ENCODE measurements at places on chromosomes 7 and 10.

GRCh38 chr10:113019096-113019495 is 69.0 kb downstream of the TCF7L2 start:
- no peak for DNase-seq

GRCh38 chr10:71998840-71999194 is 34.6 kb downstream of the CHST3 start:
- no peak for DNase-seq

DNA sequence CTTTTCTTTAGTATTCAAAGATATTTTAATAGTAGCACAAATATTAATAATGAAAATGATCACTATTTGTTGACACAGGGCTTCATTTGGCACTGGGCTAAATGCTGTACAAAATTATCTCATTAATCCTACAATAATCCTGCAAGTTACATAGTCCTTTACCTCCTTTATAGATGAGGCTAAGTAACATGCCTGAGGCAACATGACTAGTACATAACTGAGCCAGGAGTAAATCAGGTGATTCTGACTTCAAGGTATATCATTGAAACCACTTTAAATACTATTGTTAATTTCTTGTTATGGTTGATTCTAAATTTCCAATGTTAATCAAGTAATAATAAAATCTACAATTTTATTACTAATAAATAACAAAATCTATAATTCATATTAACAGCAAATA is 39.8 kb downstream of the SEM1 start:
- no peak for DNase-seq

DNA sequence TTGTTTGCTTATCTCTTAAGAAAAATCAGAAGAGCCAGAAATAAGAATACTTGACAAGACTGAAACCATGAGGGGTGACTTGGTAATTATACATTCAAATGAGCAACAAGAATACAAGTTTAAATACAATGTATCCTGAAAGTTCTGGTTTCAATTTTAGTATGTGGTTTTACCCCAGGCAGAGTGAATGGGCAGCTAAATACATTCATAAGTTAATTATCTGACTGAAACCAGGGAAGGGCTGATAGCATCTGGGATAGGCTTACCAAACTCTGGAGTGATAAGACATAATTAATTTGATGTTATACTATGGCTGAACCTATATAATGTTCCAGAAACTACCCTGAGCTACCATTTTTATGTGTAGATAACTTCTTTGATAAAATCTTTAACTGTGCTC is 252.2 kb upstream of the PLXNA4 start:
- no peak for DNase-seq

DNA sequence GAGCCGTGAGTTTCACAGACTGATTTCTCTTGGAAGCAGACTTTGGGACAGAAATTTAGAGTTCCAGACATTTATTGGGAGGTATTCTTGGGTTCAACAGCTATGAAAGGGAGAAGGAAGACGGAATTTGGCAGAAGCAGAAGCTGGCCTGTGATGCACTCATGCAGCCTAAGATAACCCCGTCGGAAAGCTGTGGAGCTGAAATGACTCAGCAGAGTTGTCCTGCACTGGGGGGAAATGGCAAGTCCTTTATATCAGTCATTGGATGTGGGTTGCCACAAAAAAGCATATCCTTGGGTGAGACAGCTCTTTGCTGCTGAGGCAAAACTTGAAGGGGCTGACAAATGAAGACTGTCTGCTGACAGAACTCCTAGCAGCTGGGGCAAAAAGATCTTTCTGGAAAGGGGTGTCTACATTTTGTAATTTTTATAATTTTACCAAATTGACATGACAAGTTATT is 11.5 kb upstream of the MICU1 start:
- peak; percentile 56 for DNase-seq

DNA sequence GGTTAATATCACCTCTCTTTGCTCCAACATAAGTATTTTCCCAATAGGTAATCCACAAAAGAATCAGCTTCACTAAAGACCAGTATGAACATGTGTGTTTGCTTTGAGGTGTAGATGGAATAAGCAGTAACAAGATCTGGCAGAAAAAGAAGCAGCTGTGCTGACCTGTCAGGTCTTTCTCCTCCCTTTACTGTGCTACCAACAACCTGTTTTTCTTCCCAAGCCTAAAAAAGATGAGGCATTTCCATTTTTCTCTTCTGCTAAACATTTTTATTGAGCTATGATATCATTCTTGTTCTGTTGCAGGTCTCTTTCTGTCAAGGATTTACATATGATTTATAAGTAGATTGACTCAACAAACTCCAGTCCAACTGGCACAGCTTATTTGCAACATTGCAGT is 315.2 kb upstream of the GLI3 start:
- DNase-seq, result no peak

DNA sequence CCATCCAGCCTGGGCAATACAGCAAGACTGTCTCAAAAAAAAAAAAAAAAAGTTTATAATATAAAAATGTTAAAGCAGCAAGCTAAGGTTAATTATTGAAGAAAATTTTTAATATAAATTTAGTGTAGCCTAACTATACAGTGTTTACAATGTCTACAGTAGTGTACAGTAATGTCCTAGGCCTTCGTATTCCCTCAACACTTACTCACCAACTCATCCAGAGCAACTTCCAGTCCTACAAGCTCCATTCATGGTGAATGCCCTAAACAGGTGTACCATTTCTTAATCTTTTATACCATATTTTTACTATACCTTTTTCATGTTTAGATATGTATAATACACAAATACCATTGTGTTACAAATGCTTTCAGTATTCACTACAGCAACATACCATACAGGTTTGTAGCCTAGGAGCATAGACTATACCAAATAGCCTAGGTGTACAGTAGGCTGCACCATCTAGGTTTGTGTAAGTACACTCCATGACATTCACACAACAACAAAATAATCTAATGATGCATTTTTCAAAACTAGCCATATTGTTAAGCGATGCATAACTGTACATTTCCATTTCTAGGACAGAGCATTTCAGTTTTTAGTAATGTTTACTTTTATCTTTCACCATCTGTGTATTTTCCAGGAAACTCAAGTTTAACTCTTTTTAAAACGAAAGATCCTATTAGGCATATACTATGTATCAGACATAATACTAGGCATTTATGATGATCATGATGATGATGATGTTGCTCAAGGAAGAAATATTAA is 43.3 kb downstream of the CNOT4 start:
- no peak for DNase-seq

DNA sequence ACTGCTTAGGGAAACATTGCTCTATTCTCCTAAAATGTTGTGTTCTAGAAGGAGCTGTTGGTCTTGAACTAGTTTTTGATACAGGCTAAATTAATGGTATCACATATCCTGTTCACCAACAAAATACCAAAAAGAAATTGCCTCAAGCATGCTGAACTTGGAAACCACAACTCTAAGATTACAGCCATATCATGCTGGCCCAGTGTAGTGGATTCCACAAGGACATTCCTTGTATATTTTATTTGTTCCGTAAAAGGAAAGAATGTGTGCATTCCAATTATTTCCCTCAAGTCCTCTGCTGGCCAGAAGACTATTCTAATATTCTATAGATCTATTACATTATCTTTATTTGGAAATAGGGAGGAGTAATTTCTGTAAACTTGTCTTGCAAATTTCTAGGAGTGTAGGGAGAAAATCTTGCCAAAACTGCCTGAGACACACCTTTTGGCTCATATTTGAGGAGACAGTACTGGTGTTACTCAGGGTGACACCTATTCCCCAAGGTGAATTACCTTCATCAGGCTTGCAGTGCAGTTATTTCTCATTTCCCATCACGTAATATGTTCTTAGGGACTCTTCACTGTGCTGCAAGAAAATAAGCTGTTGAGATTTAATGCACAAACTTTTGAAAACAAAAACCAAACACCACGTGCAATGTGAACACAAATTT is 1.9 kb upstream of the NEBL start:
- no peak for DNase-seq

DNA sequence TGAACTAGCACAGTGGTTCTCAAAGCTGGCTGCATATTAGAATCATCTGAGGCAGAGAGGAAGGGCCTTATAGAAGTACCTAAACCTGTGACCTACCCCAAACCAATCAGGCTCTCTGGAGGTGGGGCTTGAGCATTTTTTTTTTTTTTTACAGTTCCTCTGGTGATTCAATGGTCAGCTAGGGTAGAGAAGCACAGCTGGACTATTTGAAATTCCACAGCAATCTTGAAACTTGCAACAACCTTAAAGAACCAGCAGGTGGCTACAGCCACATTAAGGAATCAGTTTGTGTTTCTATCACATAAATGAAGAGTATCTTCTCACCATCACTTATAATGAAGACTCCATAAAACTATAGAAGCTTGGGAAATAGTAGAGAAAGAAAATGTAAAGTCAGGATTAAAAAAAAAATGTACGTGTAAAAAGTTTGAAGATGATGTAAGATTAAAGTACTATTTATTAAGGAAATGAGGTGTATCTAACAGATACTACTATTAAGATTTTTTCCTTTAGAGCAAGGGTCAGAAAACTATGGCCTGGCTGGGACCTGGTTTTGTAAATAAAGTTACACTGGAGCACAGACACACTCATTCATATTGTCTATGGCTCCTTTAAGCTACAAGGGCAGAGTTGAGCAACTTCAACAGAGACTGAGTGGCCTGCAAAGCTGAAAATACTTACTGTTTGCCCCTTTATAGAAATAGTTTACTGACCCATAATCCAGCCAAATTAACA is 3.8 kb downstream of the RTKN2 start:
- peak; percentile 33 for DNase-seq

DNA sequence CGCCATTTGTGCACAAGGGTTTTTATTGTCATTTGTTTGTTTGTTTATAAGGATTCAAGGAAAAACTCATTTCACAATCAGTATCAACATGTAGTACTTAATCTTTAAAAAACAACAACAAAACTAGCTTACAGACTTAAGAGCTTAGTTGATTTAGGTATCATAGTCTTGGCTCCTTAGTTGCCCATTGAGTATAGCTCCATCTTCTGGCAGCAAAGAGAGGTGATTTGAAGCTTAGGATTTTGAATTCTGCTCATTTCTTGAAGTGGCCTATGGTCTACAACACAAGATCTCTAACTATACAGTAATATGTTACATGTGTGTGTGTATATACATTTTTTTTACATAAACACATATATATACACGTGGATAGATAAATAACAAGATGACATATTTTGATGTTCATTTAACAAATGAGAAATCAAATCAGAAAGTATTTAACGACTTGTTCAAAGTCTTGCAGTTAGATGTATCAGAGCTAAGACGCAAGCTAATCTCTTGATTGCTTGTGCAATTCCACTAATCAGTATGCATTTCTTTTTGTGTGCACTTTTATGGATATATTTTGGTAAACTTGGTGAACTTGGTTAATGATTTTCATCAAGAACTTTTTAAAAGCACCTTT is 307.3 kb downstream of the CAMK1D start:
- peak; percentile 74 for DNase-seq

- no peak for DNase-seq
These were observed 74.8 kb upstream of the ATRNL1 start for GRCh38 chr10:115018185-115018931.

DNA sequence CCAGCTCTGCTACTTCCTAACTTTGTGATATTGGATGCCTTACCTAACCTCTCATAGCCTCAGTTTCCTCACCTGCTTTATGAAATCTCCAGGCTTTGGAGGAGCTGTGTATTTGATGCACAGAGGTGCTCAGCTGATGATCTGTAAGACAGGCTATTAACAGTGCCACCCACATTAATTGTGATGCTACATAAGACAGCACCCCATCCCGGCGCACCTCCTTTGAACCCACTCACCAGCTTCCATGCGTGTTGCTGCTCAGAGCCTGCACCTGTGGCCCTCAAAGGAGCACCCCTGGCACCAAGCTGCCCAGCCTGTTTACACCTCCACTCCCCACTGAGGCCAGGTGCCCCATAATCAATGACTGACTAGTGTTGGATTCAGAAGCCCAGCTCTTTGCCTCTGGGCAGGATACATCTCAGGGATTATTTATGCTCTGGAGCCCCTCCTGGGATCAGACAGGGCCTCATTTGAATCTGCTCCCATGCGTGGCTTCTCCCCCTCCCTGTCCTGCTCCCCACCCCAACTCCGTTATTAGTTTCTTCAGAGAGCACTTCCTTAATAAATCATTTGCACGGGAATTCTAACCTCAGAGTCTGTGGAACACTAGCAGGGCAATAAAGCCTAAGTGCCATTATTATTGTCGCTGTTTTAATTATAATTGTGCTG is 87.7 kb downstream of the GFRA1 start:
- DNase-seq, result no peak

DNA sequence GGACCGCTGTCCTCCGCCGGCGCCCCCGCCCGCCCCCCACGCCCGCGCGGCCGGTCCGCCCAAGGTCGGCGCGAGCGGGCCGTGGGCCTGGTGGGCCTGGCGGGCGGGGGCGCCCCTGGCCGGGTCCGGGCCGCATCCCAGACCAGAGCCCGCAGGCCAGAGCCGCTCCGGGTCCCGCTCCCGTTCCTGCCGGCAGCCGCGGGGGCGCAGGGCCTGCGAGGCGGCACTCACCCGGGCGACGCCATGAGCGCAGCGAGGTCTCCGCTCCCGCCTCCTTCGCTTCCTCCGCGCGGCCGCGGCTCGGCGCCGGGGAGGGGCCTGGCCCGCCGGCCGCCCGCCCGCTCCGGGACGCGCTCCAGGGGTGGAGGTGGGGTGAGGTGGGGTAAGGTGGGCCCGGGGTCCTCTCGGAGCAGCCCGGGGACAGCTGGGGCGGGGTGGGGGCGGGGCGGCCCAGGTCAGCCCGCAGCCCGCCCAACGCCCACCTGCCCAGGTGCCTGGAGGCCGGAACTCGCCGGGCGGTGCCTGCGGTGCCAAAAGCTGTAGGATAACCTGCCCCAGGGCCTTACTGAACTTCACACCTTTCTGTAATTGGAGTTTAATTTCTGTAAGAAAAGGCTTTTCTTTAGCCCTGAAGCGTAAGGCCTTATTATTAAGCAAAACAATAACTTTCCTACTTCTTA is at the start of gene URGCP:
Gene URGCP, minus strand, starts transcription at position 266 of the 680 bp plus-strand sequence. Its CDS starts 21 bp downstream, at position 245.
- peak; percentile 90 for DNase-seq

GRCh38 chr7:44534501-44534900 is 6.6 kb downstream of the NPC1L1 start:
- DNase-seq, result peak; percentile 88

DNA sequence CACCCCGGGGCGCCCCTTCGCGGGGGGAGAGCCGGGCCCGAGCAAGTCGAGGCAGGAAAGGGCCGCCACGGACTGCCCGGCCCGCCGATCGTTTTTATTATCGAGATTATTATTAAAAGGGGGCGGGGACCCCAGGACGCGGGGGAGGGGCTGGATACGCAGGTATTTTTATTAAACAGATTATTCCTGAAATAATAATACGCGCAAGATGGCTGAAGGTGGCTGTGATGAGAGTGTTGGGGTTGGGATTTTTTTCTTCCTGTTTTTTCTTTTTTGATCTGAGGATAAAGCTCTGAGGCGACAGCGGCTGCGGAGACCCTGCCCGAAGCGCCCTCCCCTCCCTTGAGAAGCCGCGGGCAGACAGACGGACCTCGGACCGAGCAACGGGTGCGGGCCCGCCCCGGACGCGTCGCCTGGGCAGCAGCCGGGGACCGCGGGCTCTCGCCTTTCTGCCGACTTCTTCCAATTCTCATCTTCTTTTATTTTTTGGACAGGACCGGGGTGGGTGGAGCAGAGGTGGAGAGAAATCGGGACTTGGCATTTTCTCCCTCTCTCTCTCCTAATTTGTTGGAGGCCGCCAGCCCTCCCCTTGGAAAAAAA is 1.4 kb upstream of the TRIM8 start:
- no peak for DNase-seq

Measured in GM13976 (cell line).